ENCODE measurements at places on chromosomes 13 and 19.

DNA sequence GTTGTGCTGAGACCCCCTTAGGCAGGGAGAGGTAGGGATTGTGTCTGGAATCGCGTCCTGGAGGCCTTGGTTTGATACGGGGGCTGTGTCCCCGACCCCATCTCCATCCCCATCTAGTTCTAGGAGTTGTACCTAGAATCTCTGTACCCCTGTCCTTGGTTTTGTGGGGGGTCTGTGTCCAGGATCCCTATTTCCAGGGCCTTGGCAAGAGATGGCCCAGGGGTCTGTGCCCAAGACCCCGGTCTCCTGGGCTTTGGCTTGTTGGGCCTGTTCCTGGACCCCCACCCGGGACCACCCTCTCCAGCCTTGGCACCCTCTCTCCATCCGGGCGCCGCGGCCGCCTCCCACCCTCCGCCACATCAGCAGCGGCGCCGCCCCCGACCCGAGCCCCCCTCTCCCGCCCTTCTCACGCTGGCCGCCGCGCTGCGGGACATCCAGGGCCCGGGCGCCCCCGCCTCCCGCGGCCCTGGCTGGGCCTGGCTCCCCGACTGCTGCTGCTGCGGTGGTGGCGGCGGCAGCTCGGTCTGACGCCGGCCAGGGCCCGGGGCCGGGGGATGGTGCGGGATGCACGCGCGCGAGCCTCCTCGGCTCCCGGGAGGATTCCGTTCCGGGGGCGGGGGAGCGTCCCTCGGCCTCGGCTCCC is at the start of gene NUMBL:
Gene NUMBL, minus strand, starts transcription at position 602 of the 643 bp plus-strand sequence. Its CDS starts 168 bp downstream, at position 434.
- DNase-seq: no peak

- DNase-seq: no peak
These were observed 2.0 kb upstream of the PIK3R2 start for GRCh38 chr19:18150776-18151624.

GRCh38 chr19:40594657-40595091 is 6.5 kb upstream of the LTBP4 start:
- no peak for DNase-seq

- DNase-seq: peak; percentile 68
These were observed 519 bp downstream of the PTBP1 start for GRCh38 chr19:797528-798414.

DNA sequence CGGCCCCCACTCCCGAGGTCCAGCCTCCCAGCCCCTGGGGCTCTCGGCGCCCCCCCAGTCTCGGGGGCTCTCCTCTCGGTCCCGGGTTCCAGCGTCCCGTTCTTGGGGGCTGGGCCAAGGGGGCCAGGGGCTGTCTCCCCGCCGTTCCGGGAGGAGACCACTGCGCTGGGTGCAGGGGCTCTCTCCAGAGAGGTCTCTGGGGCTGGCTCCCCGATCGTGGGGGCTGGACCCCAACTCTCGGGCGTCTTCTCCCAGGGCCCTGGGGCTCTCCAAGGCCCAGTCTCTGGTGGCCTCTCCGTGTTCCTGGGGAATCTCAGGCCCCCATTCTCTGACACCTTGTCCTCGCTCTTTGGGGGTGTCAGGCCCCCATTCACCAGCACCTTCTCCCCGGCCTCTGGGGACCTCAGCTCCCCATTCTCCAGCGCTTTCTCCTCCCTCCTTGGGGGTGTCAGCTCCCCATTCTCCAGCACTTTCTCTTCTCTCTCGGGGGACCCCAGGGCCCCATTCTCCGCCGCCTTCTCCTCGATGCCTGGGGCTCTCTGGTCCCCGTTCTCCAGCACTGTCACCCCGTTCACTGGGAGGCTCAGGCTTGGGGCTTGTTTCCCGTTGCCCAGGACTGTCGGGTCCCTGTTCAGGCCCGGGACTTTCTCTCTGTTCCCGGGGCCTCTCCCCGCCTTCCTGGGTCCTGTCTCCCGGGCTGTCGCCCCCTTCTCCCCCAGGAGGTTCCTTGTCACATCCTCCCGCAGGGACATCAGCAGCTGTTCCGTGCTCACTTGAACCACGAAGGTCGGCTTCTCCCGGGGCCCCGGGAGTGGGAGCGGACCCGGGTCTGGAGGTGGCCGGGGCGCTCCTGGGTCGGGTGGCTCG is 13.7 kb downstream of the LMTK3 start:
- DNase-seq: no peak

GRCh38 chr13:112928972-112929782 is 39.8 kb upstream of the MCF2L start:
- no peak for DNase-seq

DNA sequence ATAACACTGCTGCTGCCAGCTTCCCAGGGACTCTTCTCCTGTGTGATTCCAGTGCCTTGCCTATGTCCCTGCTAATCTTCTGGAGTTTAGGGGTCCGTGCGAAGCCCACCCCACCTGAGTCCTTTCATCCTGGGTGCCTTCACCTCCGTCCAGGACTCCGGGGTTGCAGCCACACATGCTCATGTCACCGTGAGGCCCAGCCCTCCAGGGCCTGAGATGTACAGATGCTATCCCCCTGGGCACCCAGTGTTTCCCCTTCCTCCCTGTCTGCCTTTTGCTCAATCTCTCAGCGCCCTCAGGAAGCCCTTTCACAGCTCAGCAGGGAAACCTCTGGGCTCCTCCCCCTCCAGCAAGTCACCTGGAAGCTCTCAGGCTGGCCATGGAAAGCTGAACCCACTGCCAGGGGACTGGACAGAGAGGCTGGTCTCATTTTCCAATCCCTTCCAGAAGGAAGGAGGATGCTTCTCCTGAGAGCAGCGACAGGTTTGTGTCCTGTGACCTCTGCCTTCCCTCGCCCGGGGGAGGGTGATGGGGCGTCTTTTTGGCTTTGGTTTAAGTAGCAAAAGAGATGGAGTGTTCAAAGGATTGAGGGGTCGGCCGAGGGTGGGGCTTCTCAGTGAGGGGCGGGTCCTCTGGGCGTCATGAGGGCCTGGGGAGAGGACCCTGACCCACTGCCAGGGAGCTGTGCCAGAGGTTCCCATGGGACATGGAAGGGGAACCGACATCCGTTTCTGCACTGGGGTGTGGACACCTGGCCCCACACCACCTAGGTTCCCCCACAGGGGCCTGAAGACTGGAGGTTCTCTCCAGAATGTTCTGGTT is 30.8 kb upstream of the TFDP1 start:
- no peak for DNase-seq

DNA sequence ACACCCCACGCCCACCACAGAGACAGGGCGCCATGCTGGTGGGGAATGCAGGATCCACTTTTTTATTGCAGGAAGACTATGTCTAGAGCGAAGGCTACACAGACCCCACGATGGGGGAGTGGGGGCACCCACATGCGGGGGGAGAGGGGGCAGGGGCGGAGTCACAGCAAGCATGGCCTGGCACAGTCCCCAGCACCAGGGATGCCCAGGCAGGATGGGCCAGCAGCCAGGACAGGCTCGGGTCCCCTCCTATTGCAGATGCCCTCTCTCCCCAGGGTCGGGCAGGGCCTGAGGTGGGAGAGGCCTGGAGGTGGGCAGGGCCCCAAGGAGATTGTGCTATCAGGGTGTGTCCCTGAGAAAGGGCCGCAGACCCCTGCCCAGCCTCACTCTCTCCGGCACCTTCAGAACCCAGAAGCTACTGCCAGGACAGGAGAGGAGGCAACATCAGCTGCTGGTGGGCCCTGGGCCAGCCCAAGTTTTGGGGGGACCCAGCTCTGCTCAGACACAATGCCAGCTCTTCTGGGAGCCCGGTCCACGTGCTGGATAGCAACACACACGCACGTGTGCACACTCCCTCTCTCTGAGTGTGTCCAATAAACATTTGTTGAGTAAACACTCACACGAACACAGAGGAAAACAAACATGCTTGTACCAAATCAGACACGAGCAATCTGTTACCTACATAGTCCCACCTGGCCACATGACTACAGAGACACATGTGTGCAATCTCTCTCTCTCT is 6.5 kb downstream of the DIRAS1 start:
- no peak for DNase-seq

DNA sequence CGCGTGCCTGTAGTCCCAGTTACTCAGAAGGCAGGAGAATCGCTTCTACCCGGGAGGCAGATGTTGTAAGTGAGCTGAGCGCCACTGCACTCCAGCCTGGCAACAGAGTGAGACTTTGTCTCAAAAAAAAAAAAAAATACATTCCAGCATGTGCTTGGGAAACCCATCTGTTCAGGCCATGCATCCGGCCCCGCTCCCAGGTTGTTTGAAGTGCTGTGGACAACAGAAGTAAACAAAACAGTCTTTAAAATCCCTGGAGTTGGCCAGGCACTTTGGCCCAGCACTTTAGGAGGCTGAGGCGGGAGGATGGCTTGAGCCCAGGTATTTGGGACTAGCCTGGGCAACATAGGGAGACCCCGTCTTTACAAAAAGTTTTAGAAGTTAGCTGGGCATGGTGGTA is 3.2 kb upstream of the PTPRS start:
- DNase-seq: no peak

DNA sequence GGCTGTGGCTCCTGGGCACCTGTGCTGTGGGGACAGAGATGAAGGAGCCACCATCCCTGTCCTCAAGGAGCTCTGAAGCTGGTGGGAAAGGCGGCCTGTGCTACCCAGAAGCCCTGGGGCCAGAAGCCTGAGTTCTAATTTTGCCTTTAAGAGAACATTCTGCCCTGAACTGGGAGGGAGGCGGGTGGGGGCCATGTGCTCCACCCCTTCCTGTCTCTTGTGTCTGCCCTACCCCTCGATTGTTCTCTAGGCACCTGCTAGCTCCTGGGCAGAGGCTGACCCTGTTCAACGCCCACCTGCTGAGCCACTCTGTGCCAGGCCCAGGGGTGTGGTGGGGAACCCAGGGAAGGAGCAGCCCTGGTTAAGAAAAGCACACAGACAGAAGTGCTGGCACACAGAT is 5.9 kb downstream of the TRAPPC6A start:
- DNase-seq: no peak

DNA sequence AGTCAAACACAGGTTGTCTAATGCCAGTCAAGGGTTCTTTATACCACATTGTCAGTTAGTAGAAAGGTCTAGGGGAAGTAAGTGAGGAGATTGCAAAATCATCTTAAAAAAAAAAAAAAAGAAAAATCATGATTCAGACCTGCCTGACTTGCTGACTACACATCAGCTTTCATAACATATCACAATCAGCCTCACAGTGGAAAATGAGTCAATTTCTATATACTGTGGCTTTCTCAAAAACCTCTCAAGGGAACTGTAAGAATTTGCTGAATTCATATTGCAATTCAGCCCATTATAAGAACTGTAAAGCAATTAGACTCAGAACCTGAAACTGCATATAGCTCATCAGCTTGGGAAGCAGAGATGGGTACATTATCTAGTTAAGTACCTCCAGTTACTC is 75.3 kb upstream of the GPC6 start:
- peak; percentile 41 for DNase-seq

- DNase-seq: no peak
These were observed 1.9 kb upstream of the MEF2B start for GRCh38 chr19:19171821-19172532.

- DNase-seq: no peak
These were observed 2.9 kb upstream of the NTF4 start for GRCh38 chr19:49067554-49067953.
